Brain (organoid and tissue), 16 donors: ENCODE measurements at places on chromosomes 5 and 9. TPM values are rescaled to one million over a fixed set of nuclear protein-coding genes. Genes with fewer than 3 reads are reported as not detected.

IL9 gene
- polyA plus RNA-seq: not detected

FBXW11 gene
- 49.0 TPM for polyA plus RNA-seq

PCDHGA9 gene
- polyA plus RNA-seq: 3.2 TPM

DIPK1B gene
- 35.5 TPM for polyA plus RNA-seq

SLC9A3 gene
- polyA plus RNA-seq: 19.5 TPM

FOXD1 gene
- 7.1 TPM for polyA plus RNA-seq

SURF4 gene
- polyA plus RNA-seq: 128 TPM

MYORG gene
- polyA plus RNA-seq: 13.5 TPM

CFAP157 gene
- not detected for polyA plus RNA-seq

RCL1 gene
- 11.1 TPM for polyA plus RNA-seq

PDE6A gene
- 1.5 TPM for polyA plus RNA-seq

INSL4 gene
- polyA plus RNA-seq: not detected

FGF10 gene
- not detected for polyA plus RNA-seq

DCAF12 gene
- polyA plus RNA-seq: 98.5 TPM

PRR16 gene
- 0.93 TPM for polyA plus RNA-seq

PCDHGB4 gene
- polyA plus RNA-seq: 0.73 TPM

FAM163B gene
- polyA plus RNA-seq: 89.4 TPM

CATSPER3 gene
- polyA plus RNA-seq: 0.41 TPM

TMEM252 gene
- not detected for polyA plus RNA-seq

SPACA9 gene
- polyA plus RNA-seq: 27.0 TPM

LHFPL2 gene
- polyA plus RNA-seq: 3.2 TPM

FOXD4L6 gene
- 0.51 TPM for polyA plus RNA-seq

HTR1A gene
- 0.24 TPM for polyA plus RNA-seq

ASPN gene
- polyA plus RNA-seq: 0.14 TPM

ANKRD18A gene
- 2.0 TPM for polyA plus RNA-seq

SEPTIN8 gene
- polyA plus RNA-seq: 168 TPM

PCDHGA4 gene
- polyA plus RNA-seq: 3.9 TPM

ARL10 gene
- 2.6 TPM for polyA plus RNA-seq

ZBTB26 gene
- polyA plus RNA-seq: 3.3 TPM

MARCHF11 gene
- 10.4 TPM for polyA plus RNA-seq

ALDOB gene
- polyA plus RNA-seq: 0.66 TPM

OR1J2 gene
- polyA plus RNA-seq: not detected

SLC36A2 gene
- polyA plus RNA-seq: not detected

PRSS3 gene
- polyA plus RNA-seq: 22.2 TPM

ANKHD1 gene
- polyA plus RNA-seq: 55.1 TPM

CTXN3 gene
- polyA plus RNA-seq: 3.0 TPM

GRK6 gene
- 26.9 TPM for polyA plus RNA-seq

TAF11L10 gene
- not detected for polyA plus RNA-seq

GARIN3 gene
- not detected for polyA plus RNA-seq

SYK gene
- 32.8 TPM for polyA plus RNA-seq

CD274 gene
- polyA plus RNA-seq: 0.27 TPM

MYO10 gene
- polyA plus RNA-seq: 39.3 TPM

POLR3G gene
- 0.51 TPM for polyA plus RNA-seq

IFNA21 gene
- polyA plus RNA-seq: not detected

CRB2 gene
- 6.4 TPM for polyA plus RNA-seq

SLC2A6 gene
- polyA plus RNA-seq: 14.5 TPM

C9orf43 gene
- 0.87 TPM for polyA plus RNA-seq

KCNV2 gene
- not detected for polyA plus RNA-seq

SH2D3C gene
- polyA plus RNA-seq: 32.2 TPM

TMOD1 gene
- 29.7 TPM for polyA plus RNA-seq

FBXL7 gene
- polyA plus RNA-seq: 18.8 TPM

KIF24 gene
- 9.4 TPM for polyA plus RNA-seq

GADD45G gene
- polyA plus RNA-seq: 46.7 TPM

SLC1A1 gene
- polyA plus RNA-seq: 4.6 TPM
